CD4-positive, alpha-beta T cell (primary cell): ENCODE measurements at places on chromosomes 13 and 19.

- no peaks in the 10 kb centered on the region for H3K27me3 ChIP-seq
- H3K4me3 ChIP-seq = no peak overlapping the region
- H3K36me3 ChIP-seq = peaks cover 4% of the 10 kb centered on the region
- peaks cover 3% of the 10 kb centered on the region for H3K4me1 ChIP-seq
- no peak for DNase-seq
- no peak overlapping the region for H3K27ac ChIP-seq
These were observed 53.4 kb downstream of the MCF2L start for GRCh38 chr13:113022391-113022744.

DNA sequence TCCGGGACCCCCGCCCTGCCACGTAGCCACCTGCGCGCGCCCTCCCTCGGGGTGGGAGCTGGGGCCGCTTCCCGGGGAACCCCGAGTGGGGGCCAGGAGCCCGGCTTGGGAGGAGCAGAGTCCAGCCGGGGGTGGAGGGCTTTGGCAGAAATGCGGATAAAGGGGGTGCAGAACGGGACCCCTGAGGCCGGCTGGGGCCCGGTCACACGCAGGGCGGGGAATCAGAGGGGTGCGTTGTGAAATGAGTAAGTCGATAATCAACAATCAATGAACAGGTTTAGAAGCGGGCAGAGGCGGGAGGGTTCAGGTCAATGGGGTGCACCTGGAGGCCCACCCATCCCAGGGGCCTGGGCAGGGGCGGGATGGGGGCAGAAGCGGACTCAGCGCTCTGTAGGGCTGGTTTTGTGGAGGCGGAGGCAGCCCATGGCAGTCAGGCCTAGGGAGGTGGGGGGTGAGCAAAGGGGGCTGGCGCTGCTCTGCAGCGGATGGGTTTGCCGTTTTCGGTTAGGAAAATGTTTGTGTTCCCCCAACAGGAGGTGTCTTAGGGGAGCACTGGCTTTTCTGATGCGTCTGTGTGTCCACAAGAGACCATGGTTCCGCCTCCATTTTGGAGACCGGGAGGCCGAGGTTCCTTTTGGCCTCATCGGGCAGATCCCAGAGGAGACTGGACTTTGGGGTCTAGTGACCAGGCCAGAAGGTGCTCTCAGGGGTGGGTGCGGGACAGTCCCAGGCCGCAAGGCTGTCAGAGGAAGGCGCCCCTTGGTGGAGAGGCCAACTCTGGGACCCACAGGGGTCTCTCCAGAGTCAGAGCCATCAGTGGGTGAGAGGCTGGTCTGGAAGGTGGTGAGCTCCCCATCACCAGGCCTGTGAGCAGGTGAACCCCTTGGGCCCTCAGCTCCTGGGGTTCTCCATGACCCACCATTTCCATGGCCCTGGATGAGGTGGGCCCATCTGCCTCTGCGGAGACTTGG, 683 bp upstream of the DIRAS1 start:
- H3K36me3 ChIP-seq = no peaks in the 10 kb centered on the region
- H3K27ac ChIP-seq = no peak overlapping the region
- no peak overlapping the region for H3K4me3 ChIP-seq
- no peak for DNase-seq
- H3K4me1 ChIP-seq = peaks cover 16% of the 10 kb centered on the region

- H3K27me3 ChIP-seq = peaks cover 28% of the 10 kb centered on the region
- H3K27ac ChIP-seq = no peak overlapping the region
- DNase-seq = no peak
- H3K4me1 ChIP-seq = peaks cover 62% of the 10 kb centered on the region
- no peak overlapping the region for H3K4me3 ChIP-seq
These were observed 17.0 kb downstream of the ERFL start for GRCh38 chr19:41910992-41911888.

GRCh38 chr19:14342809-14343208, 38.4 kb upstream of the ADGRE5 start:
- H3K27me3 ChIP-seq = no peaks in the 10 kb centered on the region
- H3K36me3 ChIP-seq = no peaks in the 10 kb centered on the region
- H3K4me1 ChIP-seq = no peaks in the 10 kb centered on the region
- no peak overlapping the region for H3K4me3 ChIP-seq

- H3K27ac ChIP-seq = no peak overlapping the region
- H3K4me1 ChIP-seq = peaks cover 9% of the 10 kb centered on the region
- no peak for DNase-seq
- H3K27me3 ChIP-seq = no peaks in the 10 kb centered on the region
- H3K36me3 ChIP-seq = no peaks in the 10 kb centered on the region
These were observed 10.2 kb upstream of the CARM1 start for GRCh38 chr19:10861103-10861651.
